ENCODE measurements at places on chromosomes 7 and 10.

- DNase-seq, result no peak
These were observed 21.9 kb upstream of the ZNF212 start for GRCh38 chr7:149217570-149217969.

DNA sequence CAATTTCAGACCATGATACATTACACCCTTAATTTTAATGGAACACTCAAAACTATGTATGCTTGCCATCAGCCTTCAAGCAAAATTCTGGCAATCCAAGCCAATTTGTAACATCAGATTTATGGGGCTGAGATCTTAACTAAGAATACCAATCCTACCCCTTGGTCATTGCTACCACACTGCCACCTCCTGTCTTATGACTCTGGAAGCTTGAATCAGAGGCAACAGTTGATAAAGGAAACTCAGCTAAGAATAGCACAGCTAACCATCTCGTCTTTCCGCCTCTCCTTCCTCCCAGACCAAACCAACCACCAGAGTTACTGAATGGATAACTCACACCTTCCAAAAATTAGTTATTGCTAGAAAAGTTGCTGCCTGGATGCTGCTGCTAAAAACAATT, 7.4 kb downstream of the IGF2BP3 start:
- DNase-seq, result no peak

GRCh38 chr7:159086301-159086925, 58.3 kb downstream of the VIPR2 start:
- DNase-seq, result no peak

DNA sequence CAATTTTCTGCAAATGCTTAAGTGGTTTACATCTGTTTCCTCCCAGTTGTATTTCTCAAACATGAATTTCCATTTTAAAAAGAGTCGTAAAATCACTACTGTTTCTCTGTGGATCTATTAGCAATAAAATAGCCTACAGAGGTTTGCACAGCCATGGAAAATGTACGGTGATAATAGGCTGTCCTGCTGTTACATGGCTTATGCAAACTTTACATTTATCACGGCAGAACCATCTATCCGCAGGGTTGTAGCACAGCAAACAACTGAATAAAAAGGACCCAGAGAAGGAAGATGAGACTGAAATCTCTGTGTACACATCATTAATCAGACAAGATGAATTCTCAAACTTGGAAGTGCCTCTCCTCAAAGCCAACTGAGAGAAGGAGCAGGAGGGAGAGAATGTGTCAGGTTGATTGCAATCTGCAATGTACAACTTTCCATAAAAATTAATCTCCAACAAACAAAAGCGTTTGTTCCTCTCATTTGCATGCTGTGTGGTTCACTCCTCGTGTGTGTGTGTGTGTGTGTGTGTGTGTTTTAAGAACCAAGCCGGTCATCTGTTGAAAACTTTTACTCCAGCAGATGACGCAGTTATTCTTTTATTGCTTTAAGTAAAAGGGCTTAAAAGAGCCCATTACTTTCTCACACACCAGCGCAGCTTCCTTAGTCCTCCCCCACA, 279.3 kb downstream of the SKAP2 start:
- no peak for DNase-seq

- DNase-seq, result no peak
These were observed 13.8 kb upstream of the GPR146 start for GRCh38 chr7:1030444-1031070.

DNA sequence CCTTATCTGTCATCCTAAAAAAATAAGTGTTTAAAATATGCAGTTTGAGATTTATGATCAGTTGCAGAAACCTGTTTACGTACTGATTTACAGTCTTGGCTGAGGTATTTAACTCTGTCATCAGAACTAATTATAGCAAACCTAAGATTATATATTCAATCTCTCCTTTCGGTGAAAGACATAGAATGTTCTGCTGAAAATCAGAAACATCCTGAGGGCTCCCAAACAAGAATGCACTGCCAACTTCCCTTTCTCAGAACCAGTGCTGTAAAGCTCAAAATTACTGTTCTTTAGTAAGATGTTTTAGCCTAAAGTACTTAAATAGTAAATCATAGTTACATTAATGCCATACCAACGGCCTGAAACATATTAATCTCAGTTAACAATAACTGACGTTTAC, 34.3 kb downstream of the FAM204A start:
- no peak for DNase-seq

- DNase-seq, result no peak
These were observed 96.1 kb upstream of the PPP2R2D start for GRCh38 chr10:131804551-131805295.

DNA sequence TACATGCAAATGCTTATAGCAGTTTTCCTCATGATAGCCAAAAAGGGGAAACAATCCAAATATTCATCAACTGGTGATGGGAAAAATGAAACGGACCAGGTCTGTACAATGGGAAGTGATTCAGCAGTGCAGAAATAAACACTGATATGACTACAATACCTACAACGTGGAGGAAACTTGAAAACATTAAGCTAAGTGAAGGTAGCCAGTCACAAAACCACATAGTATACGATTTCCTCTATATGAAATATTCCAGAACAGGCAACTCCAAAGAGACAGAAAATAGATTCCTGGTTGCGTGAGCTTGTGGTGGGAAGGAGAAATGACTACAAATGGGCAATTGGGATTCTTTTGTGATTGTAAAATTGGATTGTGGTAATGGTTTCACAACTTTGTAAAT, 263.1 kb upstream of the PITRM1 start:
- no peak for DNase-seq

- DNase-seq, result no peak
These were observed 48.8 kb upstream of the SMNDC1 start for GRCh38 chr10:110353244-110354119.

DNA sequence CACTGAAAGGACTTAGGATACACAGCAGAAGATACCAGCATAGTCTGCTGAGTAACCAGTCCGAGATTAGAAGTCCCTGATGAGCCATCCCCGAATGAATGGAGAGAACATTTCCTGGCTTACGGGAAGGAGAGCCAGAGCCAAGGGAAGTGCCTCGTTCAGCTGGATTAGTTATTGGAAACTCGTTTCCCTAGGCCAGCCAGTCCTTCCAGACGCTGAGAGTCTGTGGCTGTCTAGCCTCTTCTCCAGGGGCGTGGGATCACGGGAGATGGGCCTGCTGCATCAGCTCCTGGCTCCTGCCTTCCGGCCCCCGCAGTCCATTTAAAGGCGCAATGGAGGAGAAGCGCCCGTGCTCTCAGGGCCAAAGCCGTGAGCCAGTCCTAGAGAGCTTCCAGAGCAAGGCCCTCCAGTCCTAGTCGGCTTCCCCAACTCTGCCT, 712.8 kb downstream of the PARD3 start:
- DNase-seq, result peak; percentile 71

All from heart right ventricle (tissue), 16 donors.